ENCODE measurements at places on chromosomes 11 and 22.

- peak; percentile 90 for DNase-seq
These were observed 4.3 kb downstream of the GRK2 start for GRCh38 chr11:67270256-67271204.

- no peak for DNase-seq
These were observed 65.6 kb downstream of the CCDC81 start for GRCh38 chr11:86440305-86440716.

DNA sequence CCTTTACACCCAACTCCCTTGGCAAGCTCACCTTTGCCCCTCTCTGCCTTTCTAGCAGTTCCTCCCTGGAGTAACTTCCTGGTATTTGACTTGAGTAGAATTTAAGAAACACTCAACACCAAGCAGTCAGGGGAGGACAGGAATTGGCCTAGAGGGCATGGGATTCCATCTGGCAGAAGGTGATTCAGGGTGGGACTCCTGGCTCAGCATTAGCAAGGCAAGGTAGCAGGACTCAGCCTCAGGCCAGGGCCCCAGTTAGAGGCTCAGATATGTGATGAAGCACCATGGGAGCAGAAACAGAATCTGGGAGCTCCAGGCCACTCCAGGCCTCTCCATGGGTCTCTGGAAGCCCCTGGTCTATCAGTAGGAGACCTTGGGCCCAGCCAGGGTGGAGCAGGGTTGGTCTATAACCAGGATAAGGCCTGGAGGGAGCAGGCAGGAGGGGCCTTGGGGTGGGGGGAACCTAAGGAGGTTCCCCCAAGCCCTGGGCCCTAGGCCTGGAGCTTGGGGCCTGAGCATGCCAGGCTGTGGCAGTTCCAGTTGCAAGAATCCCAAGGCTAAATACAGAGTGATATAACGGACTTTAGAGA is 148.2 kb downstream of the PARVA start:
- no peak for DNase-seq

GRCh38 chr22:41092023-41092817 is at the start of gene EP300:
TSS of gene EP300 (plus strand) at chr22:41092592. CDS start at chr22:41093005, 413 bp downstream.
- peak; percentile 93 for DNase-seq
